ENCODE measurements at places on chromosomes 3 and 15.

- no peak for DNase-seq
Measured at GRCh38 chr3:124873226-124873625, 13.9 kb downstream of the ITGB5 start.

DNA sequence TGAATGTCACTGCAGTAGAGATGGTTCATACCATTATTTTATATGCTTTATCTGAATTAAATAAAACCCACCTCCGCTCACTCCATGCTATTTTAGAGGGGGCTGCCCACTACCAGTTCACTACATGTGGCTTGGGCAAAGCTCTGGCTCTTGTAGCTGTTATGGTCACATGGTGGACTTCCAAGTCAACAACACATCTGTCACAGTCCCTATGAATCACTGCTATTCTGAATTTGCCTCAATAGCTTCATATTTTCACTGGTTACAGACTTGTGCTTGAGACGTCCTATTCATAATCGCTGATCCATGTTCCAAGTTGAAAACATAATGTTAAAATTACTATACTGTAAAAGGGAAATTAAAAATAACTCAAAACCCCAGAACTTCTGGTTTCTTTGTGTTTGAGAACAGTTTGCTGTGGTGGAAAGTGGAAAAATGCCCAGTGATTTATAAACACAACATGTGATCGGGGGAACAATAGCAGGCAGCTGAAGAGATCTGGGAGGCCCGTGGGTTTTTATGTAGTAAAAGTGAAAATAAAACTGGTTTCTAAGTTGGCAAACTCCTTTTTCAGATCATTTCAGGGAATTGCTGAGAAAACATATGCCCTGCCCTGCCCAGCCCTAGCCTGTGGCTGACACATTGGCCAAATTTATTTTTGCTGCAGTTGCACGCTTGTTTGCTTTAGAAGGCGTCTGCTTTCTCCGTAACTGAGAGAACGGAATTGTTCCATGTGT lies 128.8 kb upstream of the PRR23C start:
- DNase-seq, result no peak

- DNase-seq, result no peak
Measured at GRCh38 chr3:151196434-151196833, 6.6 kb downstream of the GPR171 start.

- no peak for DNase-seq
Measured at GRCh38 chr3:101857301-101857741, 8.0 kb downstream of the NFKBIZ start.

- no peak for DNase-seq
Measured at GRCh38 chr3:12954180-12954579, 112.8 kb upstream of the RPL32 start.

- no peak for DNase-seq
Measured at GRCh38 chr3:138578141-138578540, 15.9 kb downstream of the CEP70 start.

DNA sequence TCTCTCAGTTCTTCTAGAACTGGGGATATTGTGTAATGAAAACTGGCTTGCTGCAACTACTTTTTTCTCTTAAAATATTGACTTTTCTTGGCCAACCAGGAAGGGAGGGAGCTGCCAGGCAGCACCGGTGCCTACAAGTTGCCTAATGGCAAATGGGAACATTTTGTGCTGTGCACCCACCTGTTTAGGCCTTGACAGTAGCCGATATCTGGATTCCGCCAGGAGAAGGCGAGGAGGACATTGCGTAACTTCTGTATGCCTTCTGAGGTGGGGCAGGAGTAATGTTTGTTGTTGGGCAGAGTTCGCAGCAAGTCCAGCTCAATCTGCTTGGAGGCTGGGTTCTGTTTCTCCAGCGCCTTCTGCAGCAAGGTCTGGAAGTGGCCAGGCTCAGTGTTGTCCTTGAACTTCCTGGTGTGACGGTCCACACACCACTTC lies 64.9 kb downstream of the TBC1D2B start:
- no peak for DNase-seq

DNA sequence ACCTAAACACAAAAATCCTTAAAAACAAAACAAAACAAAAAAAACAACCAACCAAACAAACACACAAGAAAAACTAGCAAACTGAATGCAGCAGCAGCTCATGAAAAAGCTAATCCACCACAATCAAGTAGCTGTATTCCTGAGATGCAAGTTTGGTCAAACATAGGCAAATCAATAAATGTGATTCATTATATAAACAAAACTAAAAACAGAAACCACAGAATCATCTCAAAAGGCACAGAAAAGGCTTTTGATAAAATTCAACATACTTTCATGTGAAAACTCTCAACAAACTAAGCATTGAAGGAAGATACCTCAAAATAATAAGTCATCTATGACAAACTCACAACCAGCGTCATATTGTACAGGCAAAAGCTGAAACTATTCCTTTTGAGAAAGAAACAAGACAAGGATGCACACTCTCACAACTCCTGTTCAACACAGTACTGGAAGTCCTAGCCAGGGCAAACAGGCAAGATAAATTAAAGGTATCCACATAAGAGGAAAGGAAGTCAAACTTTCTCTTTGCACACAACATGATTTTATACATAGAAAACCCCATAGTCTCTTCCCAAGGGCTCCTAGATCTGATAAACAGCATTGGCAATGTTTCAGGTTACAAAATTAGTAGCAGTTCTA lies 495.1 kb upstream of the SGO1 start:
- DNase-seq, result no peak

DNA sequence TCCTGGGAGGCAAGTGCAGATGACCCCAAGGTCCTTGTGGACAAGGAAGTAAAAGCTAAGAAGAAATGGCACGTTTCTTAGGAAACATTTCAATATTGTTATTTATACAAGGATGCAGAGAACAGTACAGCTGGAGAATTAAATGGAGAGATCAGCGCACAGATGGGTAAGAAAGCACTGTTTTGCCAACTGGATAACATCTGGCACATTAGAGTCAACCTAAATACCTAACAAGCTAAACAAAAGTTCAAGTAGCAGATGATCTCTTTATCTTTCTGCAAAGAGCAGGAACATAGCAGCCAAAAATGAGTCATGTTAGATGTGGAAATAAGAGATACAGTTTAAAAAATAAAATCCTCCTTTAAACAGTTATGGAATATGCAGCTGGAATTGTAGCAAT lies 15.7 kb upstream of the DPPA4 start:
- no peak for DNase-seq

DNA sequence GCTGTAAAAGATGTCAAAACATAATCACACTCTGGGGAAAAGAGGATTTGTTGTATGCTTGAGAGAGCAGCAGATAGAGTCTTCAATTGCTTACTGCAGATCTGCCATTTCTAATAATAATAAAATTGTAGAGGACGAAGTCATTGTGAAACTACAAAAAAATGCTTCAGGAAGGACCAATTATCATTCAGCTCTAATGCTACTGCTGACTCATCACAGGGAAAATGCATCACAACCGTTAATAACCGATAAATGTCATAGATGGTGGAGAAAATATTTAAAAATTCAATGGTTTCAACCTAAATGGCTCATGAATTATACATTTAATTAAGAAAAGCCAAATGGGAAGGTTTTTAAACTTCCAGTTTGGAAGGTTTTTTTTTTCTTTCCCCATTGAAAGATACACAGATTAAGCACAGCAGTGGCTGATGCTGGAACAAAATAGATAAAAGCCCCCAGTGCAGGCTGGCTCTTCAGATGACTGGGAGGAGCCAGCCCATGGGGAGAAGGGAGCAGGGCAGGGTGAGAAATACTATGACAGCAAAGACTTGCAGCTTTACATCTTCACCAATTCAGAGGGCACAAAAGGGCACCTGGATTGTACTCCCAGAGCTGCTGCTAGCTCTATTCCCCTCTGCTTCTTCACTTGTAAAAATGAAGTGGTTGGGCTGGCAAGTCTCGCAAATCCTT lies 196.1 kb downstream of the CNTN6 start:
- no peak for DNase-seq

DNA sequence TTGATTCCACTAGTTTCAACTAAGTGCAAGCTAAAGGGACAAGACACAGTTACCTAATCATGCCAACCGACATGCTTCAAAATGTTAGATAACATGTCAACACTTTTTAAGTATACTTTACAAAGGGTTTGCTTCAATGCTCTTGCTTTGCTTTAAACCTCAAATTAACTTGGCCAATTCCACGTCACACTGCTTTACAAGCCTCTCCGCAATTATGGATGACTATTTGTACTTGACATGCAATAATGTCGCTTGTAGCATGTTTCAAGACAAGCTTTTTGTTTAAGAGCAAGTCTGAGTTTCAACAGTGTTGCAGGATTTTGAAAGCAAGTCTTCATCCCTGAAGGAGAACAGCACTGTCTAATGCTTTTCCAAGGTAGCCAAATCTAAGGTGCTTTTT lies 86.9 kb downstream of the CNTN3 start:
- DNase-seq, result no peak

GRCh38 chr3:155555479-155556060 lies 189.3 kb downstream of the PLCH1 start:
- DNase-seq, result no peak

GRCh38 chr3:9088441-9089353 lies 125.4 kb upstream of the RAD18 start:
- DNase-seq, result no peak

DNA sequence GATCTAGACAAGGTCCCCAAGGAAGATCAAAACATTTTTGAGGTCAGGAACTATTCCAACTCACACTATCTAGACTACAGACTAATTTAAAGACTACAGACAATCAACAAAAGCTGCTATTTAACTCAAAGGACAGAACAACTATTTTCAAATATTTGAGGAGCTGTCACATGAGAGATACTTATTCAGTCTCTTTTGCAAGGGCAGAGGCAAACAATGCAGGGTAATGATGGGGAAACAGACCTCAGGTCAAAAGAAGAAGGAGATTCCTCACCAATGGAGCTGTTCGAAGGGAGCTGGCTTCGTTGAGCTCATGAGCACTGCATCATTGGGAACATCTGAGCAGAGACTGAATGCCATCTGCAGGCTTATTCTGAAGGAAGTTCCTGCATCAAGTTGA lies 231.9 kb downstream of the DTWD1 start:
- no peak for DNase-seq

- DNase-seq, result no peak
Measured at GRCh38 chr15:80526556-80527340, 122.6 kb downstream of the ARNT2 start.

DNA sequence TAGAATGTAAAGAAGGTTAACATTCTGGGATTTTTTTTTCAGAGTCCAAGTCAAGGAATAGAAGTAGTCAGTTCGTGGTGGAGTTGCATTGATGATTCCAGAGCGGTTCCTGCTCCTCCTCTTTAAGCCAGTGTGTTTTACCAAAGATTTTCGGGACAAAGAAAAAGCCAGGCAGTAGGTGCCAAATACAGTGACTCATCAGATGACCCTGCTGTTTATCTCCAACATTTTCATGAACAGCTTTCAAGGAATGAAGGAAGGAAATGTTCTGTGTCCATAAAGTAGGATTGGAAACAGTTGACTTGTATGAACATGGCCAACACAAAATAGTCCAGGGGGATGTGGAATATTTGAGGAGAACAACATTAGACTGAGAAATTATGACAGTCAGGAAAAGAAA lies 142.4 kb upstream of the TMC3 start:
- DNase-seq, result no peak

DNA sequence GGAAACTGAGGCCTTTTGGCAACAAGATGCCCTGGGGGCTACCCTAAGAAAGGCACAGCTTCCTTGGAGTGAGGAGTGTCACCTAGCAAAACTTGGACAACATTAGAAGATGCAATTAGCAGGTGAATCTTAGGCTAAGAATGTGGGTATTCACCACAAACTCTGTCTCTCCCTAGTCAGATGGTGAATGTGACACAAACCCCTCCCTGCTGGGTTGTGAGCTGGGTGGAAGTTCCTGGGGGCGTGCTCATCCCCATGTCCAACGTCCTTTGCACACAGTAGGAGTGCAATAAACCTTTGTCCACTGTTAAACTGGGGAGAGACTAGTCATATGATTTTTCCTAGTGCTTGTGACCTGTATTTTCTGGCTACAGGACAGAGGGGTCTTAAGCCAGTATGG lies 67.1 kb upstream of the SH3GL3 start:
- no peak for DNase-seq

DNA sequence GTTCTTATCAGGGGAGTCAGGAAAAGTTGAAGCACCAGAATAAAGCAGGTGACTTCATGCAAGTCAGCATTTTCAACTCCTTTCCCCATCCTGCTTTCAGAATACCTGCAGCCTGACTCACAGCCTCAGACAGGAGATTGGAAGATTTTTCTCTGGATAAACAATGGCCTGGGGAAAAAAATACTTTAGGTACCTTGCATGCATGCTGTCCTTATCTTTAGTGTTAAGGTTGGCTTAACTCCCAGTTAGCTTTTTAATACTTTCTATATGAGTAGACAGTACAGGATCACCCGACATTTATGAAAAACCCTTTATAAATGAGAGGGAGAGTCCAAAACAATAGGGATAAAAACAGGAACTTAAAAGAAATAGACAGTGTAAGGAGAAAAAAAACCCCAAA lies 53.6 kb downstream of the PAK2 start:
- no peak for DNase-seq

DNA sequence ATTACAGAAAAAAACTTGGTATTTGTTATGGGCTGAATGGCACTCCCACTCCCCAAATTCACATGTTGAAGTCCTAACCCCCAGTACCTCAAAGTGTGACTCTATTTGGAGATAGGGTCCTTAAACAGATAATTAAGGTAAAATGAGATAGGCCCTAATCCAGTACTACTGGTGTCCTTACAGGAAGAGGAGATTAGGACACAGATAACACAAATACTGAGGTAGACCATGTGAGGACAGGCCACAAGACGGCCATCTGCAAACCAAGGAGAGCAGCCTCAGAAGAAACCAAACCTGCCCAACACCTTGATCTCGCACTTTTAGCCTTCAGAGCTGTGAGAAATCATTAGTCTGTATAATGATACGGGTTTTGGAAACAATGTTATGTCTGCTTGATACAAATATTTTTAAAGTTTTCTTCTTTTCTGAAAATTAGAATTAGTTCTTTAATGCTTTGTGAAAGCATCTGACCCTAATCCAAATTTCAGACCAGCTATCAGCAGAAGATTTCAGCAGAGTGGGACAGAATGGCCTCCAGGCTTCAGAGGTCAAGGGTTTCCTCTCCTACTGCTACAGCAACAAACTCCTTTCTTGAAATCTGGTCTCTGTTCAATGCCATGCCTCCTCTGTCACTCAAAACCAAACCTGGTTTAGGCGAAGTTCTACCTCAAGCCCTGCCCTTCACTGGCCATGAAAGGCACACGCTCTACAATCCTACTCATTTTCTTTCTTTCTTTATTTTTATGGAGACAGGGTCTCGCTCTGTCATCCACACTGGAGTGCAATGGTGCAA lies 22.0 kb upstream of the HDC start:
- DNase-seq, result no peak

DNA sequence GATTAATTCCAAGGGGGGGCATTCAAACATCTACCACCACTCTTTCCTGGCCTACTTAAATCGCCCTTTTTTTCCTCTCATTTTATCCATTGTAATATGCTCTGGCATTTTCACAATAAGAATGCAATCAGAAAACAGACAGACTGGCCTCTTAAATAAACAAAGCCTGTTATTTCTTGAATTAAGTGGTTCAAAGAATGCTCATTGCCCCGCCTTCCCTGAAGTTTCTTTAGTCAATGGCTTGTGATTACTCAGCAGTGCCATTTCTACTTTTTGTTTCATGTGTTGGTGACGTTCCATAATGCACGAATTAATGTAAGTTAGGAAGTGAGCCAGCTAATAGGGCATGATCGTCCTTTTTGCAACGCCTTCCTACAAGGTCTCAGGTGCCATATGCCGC lies 68.0 kb downstream of the FBN1 start:
- DNase-seq, result no peak

Measured in stimulated activated naive CD8-positive, alpha-beta T cell treated with anti-CD3 and anti-CD28 coated beads, Interleukin-15, amount 100 ng/mL, for 72 hours (primary cell).